Aorta (tissue), 5 donors: ENCODE measurements at places on chromosomes 11 and 22. TPM values are rescaled to one million over a fixed set of nuclear protein-coding genes. Genes with fewer than 3 reads are reported as not detected.
A peak's percentile ranks its signal among the peaks of the same experiment; 100 is the strongest.

- no peak for DNase-seq
Measured at GRCh38 chr11:79794484-79795393, 353.9 kb upstream of the TENM4 start.

- no peak for DNase-seq
Measured at GRCh38 chr22:50610581-50610980, 10.0 kb downstream of the MAPK8IP2 start.

- DNase-seq, result no peak
Measured at GRCh38 chr22:44927463-44928135, 82.2 kb downstream of the PHF21B start.

DNA sequence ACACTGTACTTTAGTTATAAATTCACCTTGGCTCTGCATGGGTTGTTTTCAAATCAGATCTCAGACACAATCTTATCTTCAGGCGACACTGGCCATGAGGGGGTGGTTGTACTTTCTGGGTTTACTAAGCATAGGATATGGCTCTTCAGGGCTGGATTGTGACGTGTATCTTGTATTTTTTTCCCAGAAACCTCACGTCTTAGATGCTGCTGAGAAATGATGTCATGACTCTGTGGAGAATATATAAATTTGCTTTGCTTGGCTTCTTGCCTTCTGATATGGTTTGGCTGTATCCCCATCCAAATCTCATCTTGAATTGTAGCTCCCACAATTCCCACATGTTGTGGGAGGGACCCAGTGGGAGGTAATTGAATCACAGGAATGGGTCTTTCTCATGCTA lies 82.8 kb upstream of the VSTM5 start:
- DNase-seq, result no peak

DNA sequence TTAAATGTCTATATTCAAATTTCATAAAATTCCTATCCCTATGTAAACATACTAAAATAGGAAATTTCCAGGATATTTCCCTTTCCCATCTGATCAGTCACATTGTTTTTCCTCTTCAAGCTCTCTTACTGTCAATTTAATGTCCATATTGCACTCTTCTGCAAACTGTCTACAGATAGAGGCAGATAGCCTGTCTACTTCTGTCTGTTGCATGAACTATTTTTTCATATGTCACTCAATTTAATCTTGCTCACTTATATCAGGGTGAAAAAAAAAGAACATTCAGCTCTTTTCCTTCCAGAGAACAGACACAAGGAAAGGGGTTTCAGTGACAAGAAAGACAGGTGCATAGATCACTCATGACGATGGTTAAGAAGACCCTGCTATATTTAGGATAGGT lies 1013.9 kb upstream of the CCDC90B start:
- no peak for DNase-seq

BAIAP2L2 gene
- total RNA-seq, result 0.48 TPM

PRCP gene
- total RNA-seq, result 183 TPM

DNA sequence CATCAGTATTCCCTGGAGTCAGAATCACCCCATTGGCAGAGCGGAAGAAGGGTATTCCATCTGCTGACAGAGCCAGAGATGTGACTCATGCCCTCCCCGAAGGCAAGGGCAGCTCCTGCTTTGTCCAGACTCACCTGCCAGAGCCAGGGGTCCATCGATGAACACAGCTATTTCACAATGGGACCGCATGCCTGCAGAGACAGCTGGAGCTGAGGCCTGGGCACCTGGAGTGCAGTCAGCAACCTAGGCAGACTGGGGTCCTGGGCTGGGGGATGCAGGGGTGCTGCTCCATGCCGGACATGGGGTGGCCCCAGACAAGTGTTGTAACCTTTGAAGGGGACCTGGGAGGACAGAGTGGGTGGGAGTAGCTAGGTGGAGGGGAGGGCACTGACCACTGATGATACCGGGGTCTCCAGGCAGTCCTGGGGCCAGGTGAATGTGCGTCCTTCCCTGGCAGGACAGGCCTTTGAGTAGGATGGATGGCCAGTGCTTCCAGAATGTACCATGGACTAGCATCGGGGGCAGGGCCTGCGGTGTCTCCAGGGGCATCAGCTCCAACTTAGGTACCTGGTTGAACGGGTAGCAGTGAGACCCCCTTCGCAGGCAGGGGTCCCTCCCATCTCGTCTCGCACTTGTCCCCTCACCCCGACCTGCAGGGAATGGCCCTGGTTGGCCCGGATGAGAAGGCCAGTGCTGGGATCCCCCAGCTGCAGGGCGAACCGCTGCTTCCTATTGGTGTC lies 1.7 kb downstream of the TRPT1 start:
- peak; percentile 70 for DNase-seq

JAML gene
- 8.0 TPM for total RNA-seq

- no peak for DNase-seq
Measured at GRCh38 chr11:130634961-130635473, 186.6 kb downstream of the ADAMTS15 start.

DNA sequence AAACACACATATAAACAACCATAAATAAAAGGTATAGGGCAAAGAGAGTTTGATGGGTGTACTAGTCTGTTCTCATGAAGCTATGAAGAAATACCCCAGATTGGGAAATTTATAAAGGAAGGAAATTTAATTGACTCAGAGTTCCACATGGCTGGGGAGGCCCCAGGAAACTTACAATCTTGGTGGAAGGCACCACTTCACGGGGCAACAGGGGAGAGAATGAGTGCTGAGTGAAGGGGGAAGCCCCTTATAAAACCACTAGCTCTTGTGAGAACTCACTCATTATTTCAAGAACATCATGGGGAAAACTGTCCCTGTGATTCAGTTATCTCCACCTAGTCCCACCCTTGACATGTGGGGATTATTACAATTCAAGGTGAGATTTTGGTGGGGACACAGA lies 385.9 kb upstream of the ANO5 start:
- DNase-seq, result no peak

USP35 gene
- 26.8 TPM for total RNA-seq

DNA sequence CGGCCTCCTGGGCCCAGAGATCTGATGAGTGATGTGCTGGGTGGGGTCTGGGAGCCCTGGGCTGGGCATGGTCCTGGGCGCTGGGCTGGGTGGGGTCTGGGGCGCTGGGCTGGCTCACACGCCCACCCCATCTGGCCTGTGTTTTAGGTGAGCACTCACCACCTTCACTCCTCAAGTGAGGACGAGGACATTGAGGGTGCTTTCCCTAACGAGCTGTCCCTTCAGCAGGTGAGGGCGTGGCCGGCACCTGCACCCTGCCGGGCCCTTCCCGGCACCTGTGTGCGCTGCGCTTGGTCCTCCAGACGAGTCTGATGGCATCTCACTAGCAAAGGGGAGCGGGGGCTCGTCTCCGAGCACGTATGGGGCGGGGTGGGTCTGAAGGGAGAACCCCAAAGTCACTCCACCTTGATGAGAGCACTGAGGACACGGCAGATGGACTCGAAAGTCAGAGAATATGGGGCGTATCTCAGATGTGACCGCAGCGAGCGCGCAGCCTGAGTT lies 37.9 kb downstream of the SBF1 start:
- peak; percentile 65 for DNase-seq

- DNase-seq, result no peak
Measured at GRCh38 chr11:47010179-47010578, 73.6 kb downstream of the CSTPP1 start.

DNA sequence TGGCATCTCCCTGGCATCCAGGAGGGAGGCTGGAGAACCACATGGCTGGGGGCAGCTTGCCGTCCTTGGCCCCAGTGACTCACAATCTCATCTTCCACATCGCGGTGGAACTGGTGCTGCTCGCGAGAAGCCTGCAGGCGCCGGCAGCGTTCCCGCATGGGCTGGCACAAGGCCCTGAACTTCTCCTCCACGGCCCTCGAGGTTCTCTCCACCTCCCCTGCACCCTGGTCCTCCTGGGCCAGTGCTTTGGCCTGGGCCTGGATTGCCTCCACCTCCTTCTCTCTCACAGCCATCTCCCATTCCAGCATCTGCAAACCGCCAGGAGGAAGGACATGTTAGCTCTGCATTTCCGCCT lies 16.3 kb upstream of the RBM4B start:
- no peak for DNase-seq

- DNase-seq, result no peak
Measured at GRCh38 chr11:15288863-15289262, 174.1 kb downstream of the INSC start.

DNA sequence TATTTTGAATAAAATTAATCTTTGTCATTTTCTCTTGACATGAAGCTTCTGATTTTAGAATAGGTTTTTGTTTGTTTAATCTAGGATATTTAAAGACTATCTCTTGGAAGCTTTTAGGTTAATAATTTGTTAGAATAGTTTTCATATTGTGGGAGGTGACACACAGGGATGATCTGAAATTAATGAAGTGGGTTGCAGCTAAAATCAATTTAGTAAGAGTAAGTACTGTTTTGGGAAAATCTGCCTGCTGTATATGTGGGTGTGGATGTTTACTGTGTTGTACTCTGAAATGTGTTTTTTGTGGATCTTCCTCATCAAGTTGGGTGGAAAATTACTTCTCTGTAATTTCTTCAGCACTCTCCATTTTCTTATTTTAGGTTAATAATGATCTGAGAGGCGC lies 67.3 kb downstream of the BID start:
- DNase-seq, result no peak

DNA sequence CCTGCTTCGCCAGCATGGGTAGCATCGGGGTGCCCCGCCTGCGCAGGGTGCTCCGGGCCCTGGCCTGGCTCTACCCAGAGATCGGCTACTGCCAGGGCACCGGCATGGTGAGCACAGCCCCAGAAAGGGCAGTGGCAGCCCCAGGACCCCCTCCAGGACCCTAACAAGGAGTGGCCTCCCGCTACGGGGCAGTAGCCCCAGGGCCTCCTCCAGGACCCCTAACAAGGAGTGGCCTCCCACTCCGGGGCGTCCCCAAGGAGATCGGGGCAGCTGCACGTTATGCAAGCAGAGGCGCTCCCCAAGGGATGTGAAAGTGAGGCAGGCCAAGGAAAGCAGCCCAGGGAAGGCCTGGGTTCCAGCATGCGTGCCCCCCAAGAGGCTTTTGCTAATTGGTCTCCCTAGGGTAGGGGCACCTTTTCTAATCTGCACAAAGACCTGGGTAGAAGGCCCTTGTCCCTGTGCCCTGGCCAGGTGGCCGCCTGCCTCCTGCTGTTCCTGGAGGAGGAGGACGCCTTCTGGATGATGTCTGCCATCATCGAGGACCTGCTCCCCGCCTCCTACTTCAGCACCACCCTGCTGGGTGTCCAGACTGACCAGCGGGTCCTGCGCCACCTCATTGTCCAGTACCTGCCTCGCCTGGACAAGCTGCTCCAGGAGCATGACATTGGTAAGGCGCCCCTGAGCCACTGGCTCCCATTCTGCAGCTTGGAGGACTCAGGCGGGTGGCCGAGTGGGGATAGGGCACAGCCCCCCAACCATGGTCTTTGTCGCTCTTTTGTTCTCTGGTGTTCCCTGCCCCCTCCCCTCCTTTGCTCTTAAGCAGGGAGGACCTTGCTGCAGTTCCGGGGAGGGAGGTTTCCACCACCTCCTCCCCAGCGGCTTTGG lies 35.0 kb downstream of the SGSM3 start:
- DNase-seq, result no peak

DNA sequence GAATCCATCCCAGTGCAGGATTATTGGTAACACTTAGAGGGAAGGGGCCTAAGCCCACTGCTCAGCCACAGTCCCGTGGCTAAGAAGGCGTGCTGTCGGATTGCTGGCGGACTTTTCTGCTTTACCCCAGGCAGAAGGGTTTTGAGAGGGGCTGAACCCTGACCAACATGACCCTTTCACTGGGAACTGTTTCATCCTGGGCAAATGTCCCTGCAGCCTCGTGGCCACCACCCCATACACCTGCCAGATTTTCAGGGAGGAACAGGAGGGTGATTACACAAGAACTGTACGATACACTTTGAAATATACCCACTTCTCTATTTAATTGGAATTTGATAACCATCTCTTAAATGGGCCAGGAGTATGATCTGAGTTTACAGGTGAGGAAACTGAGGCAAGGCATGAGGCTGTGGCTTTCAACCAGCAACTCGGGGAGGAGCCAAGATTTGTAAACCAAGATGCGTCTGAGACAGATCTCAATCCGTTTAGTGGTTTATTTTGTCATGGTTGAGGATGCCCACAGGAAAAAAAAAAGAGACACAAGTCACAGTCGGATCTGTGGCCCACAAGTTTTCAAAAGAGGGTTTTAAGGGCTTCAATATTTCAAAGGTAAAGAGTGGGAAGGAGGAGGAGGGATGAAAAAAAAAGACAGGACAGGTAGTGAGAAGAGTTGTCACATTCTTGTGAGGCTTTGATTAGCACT lies 6.1 kb upstream of the APOL3 start:
- DNase-seq, result no peak

DNA sequence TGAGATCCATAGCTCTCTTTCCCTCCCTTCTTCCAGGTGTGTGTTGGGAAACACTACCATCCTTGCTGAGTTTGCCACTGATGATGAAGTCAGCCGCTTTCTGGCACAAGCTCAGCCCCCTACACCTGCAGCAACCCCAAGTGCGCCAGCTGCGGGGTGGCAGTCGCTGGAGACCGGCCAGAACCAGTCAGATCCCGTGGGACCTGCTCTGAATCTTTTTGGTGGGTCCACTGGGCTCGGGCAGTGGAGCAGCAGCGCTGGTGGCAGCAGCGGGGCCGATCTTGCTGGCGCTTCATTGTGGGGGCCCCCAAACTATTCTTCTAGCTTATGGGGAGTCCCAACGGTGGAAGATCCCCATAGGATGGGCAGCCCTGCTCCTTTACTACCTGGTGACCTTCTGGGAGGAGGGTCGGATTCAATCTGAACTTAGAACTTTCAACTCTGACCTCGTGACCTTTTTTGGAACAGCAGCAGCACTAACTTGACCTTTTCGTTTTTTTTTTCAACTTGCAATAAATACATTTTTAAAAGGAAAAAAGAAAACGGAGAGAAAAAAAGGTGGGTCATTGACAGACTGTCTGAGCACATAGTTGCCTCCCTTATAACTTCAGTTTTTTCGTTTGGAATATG lies 23.4 kb upstream of the ADSL start:
- no peak for DNase-seq

DNA sequence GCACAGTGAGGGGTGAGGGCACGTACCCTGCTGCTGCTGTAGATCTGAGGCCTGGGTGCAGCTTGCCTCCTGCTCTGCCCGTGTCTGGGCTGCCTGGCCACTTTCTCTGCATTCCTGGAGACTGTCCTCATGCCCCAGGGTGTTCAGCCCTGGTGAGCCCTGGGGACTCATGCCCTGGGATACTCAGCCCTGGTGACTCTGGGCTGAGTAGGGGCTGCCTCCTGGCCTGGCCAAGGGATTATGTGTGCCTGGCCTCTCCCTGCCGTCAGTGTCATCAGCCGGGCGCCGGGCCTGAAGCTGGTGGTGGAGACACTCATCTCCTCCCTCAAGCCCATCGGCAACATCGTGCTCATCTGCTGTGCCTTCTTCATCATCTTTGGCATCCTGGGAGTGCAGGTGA lies 94.7 kb downstream of the CACNA1I start:
- DNase-seq, result no peak

UBQLN3 gene
- 0.71 TPM for total RNA-seq

CD3D gene
- 3.9 TPM for total RNA-seq

CDCA5 gene
- 1.0 TPM for total RNA-seq

- no peak for DNase-seq
Measured at GRCh38 chr11:130159139-130159538, 443 bp upstream of the ST14 start.

KRTAP5-8 gene
- total RNA-seq, result not detected

- DNase-seq, result no peak
Measured at GRCh38 chr11:41334007-41334933, 125.2 kb downstream of the LRRC4C start.

WBP2NL gene
- total RNA-seq, result 0.81 TPM
